Panc1 (cell line): ENCODE measurements at places on chromosomes 3 and 15. TPM values are rescaled to one million over a fixed set of nuclear protein-coding genes. Genes with fewer than 3 reads are reported as not detected.

Gene TRIM69
- 16.7 TPM for total RNA-seq

Gene DNAH1
- 2.4 TPM for total RNA-seq

Gene GPR27
- 0.15 TPM for total RNA-seq

Gene CNTN6
- not detected for total RNA-seq
